ENCODE measurements at places on chromosomes 6 and 20.

DNA sequence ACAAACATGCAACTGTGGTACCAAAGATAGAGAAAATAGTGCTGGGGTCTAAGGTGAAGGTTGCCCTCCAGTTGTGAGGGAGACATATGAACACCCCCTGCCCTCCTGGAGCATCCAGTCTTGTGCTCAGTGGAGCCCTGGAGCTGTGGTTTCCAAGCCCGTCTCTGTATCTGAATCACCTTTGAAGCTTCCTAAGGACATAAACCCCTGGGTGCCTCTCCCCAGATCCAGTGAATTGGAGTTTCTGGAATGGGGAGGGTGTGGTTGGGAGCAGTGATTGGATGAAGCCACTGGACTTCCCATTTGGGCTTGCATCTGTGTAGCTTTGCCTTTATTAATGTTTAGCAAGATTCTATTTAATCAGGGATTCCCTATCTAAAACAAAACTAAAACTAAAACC is 22.4 kb upstream of the E2F3 start:
- no peak for DNase-seq

GRCh38 chr6:76220805-76221204 is 148.3 kb upstream of the IMPG1 start:
- peak; percentile 8 for DNase-seq

- DNase-seq: no peak
Measured at GRCh38 chr6:7134999-7135745, 27.4 kb downstream of the RREB1 start.

GRCh38 chr20:48469026-48469425 is 358.8 kb downstream of the PREX1 start:
- no peak for DNase-seq

- DNase-seq: no peak
Measured at GRCh38 chr6:37058084-37058586, 52.7 kb downstream of the FGD2 start.

DNA sequence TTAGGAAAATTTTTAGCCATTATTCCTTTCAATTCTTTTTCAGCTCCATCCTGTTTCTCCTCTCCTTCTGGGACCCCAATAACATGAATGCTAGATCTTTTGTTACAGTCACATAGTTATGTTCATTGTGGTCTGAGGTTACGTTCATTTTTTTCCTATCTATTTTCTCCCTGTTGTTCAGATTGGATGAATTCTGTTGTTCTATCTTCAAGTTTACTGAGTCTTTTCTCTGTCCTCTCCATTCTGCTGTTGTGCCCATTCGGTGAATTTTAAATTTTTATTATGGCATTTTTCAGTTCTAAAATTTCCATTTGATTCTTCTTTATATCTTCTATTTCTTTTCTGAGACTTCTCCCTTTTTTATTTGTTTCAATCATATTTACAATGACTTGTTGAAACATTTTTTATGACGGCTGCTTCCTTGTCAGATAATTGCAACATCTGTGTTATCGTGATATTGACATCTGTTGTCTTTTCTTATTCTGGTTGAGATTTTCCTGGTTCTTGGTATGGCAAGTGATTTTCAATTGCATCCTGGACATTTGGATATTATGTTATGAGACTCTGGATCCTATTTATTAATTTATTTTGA is 12.6 kb upstream of the DDR1 start:
- DNase-seq: no peak

DNA sequence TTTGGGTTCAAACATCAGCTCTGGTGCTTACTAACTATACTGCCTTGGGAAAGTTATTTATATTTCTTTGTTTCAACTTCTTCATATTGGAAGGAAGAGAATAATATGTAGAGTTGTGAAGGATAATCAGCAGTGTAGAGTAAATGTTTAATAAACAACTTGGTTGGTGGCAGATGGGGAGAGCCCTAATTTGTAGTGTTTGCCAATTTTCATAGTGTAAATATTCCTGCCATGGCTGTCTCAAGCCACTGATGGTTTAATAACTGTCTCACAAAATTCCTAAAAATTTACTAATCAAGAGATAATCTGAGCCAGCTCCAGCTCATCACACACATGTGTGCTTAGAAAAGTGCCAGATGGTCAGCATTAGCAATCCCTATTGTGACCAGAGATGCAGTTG is at the start of gene OR2H2:
OR2H2 (plus strand) TSS at position 301 of the 400 bp plus-strand sequence. CDS start 2,824 bp downstream, outside the sequence.
- DNase-seq: no peak

GRCh38 chr6:73234733-73235132 is 9.4 kb upstream of the KHDC1L start:
- no peak for DNase-seq

- no peak for DNase-seq
Measured at GRCh38 chr6:99362678-99363268, 13.3 kb upstream of the FAXC start.

DNA sequence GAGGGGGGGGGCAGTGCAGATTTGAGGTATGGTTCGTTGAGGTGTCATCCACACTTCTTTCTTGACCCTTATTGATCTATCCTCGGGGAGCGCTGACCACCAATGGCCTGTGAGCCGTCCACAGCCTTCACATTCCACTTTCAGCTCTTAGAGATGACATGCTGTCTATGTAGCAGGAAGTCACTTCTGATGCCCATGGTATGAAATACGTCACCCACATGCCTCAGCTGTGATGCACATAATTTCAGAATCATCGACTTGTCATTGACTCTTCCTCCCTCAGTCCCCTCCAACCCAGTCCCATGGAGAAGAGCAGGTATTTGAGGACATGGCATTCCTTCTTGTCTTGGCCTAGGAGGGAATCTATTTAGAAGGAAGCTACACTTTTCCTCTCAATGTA is 4.7 kb upstream of the ADGRF5 start:
- no peak for DNase-seq

- no peak for DNase-seq
Measured at GRCh38 chr6:29861521-29862255, 34.1 kb downstream of the HLA-G start.

DNA sequence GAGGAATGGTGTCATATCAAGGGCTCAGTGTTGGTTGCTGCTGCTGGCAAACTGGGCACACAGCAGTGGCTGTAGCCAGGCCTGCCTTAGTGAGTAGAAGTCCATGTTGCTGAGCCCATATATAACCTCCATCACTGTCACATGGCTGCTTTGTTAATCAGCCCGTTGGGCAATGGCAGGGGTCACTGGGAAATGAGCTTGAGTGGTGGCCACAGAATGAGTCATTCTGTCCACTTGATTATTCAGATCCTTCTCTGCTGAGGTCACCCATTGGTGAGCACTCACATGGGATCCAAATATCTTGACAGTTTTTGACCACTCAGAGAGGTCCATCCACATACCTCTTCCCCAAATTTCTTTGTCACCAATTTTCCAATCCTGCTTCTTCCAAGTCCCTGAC is 898.9 kb upstream of the EYS start:
- no peak for DNase-seq

DNA sequence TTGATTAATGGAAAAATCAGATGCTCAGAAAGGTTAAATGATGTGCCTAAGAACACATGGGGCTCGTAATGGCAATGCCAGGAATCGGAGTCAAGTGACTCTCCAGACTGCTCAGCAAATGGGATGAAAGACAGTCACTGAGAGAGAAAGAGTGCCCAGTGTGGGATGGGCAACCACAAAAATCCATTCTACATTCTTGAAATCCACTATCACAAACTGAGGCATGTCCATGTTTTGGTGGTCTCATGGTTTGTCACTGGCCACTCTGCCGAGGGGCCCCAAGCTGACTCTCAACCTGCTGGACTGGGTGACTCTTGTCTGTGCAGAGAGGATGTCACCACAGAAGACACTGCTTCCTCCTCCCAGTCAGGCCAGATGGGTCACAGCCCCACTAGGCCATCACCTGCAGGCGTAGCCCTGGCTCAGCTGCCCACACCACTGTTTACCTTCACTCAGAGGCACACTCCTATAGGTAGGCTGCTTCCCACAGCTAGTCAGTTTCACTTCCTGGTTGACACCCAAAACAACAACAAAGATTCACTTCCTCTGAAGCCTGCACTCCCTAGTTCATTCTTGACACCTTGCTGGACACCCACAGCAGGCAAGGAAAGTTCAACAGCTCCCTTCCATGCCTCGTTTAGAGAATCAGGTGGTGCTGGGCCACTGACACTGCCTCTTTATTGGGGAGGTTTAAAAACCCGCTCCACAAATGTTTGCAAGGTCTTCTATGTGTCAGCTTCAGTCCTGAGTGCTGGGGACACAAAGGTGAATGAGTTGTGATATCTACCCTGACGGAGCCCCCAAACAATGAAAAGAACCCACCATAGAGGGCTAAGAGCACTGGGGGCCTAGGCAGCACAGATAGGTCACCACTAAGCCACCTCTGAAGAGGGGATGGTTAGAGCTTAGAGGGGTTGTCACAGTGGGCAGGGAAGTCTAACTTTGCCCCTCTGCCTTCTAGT is 21.7 kb downstream of the MAP1LC3A start:
- no peak for DNase-seq

DNA sequence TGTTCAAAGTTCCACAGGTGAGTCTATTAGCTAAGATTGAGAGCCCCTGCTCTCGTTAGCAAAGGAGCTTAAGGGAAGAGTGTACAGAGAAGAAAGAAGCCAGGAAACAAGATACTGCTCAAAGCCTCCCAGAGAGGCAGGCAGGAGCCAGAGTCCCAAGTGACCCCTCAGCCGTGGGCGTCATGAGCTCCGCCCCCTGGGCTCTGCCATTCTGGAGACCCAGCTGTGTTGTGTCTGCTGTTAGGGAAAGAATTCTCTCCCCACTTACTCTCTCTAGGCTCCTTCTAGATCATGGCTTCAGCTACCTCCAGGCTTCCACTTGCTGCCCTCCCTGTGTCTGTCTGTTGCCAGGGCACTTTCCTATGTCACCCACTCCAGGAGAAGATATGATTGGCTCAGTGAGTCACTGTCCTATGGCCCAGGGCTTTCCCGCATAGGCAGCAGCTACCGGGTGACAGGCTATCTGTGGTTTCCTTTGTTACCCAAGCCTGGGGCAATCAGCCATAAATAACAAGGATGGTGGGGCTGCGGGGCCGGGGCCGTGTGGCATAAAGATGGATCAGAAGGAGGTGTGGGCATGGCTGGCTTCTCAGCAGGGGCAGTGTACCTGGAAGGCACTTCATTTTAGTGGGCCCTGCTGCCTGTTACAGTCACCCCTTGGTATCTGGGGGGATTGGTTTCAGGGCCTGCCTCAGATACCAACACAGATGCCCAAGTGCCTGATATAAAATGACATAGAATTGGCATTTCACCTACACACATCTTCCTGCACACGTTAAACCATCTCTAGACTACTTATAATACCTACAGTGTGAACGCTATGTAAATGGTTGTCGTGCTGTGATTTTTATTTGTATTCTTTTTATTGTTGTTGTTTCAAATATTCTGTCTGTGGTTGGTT is 118.9 kb downstream of the ARMC2 start:
- DNase-seq: peak; percentile 69

- DNase-seq: no peak
Measured at GRCh38 chr6:16494793-16495192, 256.4 kb downstream of the GMPR start.

DNA sequence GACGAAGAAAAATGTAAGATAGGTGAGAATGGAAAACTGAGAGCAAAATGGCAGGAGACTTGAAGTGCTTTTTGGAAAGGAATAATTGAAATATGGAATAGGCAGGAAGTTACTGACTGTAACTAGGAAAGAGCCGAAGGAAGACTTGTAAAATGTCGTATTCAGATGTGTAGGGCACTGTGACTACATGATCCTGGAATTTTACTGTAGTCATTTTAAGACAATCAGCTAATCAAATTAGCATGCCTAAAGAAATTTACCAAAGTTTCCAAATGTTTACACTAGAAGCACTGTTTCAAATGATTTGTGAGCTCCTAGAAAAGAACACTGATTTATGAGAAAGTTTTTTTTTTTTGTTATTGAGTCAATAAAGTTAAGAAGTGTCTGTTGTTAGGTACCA is 21.2 kb upstream of the ADIG start:
- no peak for DNase-seq

DNA sequence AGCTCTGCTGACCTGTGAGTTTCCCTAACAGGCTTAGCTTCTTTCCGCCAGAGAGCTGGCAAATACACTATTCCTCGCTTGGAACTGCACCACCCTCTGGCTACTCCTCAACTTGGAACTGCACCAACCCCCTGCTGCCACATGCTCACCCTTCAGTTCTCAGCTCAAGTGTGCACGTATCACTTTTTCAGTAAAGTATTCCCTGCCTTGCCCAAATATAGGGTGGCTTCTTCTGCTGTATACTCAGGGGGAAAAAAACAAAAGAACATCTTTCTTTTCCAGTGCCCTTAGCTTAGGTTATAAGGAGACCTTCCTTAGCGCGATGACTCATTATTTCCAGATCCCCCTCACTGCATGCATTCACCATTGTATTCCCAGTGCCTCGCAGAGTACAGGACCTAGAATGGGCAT is 21.2 kb downstream of the GNAS-AS1 start:
- no peak for DNase-seq

DNA sequence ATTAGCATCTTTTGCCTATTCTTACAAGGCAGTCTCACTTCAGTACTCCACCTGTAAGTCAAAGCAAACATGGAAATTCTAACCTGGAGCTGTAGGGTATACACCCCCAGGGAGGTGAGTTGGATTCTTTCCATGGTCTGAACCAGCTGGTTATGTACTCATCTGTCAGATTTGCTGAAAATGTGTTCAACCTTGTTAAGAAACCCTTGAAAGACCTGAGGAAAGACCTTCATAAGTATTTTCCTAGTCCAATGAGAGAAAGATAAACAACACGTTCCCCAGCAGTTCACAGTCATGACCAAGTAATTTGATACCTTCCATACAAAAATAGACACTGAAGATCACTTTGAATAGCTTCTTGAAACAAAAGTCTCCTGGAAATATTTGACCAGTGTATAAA is 42.5 kb downstream of the ID4 start:
- no peak for DNase-seq

GRCh38 chr6:157976345-157977175 is 5.1 kb upstream of the SYNJ2 start:
- DNase-seq: no peak

DNA sequence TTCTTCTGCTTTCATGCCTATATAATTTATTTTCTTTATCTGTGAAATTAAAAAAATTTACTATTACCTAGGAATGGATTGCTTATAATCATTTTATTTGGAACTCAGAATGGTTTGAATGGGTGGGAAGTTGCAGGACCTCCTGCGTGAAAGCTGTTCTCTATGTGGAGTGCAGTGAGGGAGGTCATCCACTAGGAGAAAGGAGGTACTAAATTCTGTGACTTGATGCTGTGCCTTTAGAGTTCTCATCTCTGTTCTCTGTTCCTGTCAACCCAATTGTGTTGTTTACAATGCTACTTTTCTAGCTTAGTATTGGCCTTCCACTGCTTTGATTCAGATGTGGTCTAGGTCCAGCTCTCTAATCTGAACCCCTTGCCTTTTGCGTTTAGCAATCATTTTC is 65.0 kb upstream of the HIVEP1 start:
- DNase-seq: no peak
